ENCODE measurements at places on chromosomes 5 and 9. TPM values are rescaled to one million over a fixed set of nuclear protein-coding genes. Genes with fewer than 3 reads are reported as not detected.

The IL5 gene
- total RNA-seq: not detected

DNA sequence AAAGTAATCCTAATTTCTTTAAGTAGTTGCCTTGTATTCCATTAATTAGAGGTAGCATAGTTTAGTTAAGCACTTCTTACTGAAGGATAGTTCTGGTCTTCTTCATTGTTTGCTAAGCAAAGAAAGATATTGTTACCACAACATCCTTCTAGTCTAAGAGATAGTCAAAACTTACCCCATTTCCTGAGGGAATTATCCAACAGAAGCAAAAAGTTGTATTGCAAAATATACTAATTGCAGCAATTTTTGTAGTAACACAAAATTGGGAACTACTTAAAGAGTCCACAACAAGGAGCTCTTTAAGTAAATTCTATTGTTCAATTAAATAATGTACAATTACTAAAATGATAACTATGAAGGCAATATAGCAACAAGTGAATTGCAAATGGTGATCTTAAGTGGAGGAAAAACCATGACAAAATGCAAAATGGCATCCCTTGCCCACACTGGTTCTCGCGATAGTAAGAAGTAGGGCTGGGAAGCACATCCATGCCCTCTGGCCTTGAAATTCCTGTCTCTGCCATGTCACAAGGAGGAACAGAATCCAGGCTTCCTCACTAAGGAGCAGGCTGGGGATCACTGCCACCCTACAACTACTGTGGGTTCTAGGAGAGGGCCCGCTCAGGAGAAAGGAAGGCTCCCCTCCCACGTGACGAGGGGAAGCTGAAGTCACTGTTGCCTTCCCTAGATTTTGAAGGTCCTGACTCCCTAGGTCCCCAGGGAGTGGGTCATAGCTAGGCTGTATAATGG is 23.3 kb upstream of the MEGF9 start:
- DNase-seq: no peak

The GNA14 gene
- under 0.01 TPM for total RNA-seq

The GTF2H2C gene
- 14.0 TPM for total RNA-seq

- DNase-seq: no peak
Measured at GRCh38 chr5:118321081-118321480, 667.3 kb downstream of the DTWD2 start.

GRCh38 chr5:56482363-56482762 is 249.2 kb upstream of the ANKRD55 start:
- peak; percentile 43 for DNase-seq

DNA sequence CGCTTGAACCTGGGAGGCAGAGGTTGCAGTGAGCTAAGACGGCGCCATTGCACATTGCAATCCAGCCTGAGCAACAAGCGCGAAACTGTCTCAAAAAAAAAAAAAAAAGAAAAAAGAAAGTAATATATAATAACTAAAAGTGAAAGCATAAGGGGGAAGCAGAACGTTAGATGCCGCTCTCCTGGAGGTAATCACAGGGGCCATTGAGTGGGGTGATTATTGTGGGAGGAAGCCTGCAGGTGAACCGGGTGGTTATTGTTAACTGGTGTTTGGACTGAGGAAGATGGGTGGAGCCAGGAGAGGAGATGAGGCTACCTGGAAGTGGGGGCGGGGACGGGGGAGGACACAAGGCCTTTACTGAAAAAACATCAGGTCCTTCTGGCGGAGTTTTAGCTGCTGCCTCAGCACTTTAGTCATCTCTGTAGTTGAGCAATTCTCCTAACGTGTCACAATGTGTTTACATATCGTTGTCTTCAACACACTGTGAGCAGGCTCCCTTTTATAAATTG is 5.3 kb upstream of the TJP2 start:
- no peak for DNase-seq

- DNase-seq: peak; percentile 26
Measured at GRCh38 chr9:110869931-110870330, 168.3 kb downstream of the LPAR1 start.

Data from hematopoietic multipotent progenitor cell (in vitro differentiated cells).